Activated T-cell treated with anti-CD3 and anti-CD28 coated beads for 24 hours (primary cell): ENCODE measurements at places on chromosomes 7 and 10.

DNA sequence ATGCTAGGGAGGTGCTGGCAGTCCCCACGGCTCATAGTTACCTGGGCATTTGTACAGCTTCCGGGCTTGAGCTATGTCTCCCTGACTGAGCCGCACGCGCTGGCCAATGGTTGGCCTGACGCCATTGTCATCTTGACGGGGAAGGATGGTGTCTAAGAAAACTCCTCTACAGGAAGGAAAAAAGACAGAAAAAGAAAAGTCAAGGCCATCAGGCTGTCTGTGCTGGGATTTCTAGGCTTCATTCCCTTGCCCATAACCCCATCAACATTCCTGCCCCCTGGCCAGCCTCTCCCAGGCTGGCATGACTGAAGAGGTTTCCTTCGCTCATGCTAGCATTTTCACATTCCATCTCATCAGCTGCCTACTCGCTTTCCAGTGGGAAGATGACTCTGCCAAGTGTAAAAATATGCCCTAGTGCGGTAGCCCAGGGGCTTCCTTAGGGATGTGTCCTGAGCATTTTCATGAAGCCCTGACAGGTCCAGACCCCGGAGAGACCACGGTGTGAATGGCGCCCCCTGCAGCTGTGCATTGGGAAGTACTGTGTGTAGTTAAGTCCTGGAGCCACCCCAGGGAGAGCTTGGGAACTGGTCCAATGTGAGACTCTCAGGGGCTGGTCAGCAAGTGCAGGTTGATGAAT lies 54.5 kb upstream of the OPALIN start:
- no peak for DNase-seq

DNA sequence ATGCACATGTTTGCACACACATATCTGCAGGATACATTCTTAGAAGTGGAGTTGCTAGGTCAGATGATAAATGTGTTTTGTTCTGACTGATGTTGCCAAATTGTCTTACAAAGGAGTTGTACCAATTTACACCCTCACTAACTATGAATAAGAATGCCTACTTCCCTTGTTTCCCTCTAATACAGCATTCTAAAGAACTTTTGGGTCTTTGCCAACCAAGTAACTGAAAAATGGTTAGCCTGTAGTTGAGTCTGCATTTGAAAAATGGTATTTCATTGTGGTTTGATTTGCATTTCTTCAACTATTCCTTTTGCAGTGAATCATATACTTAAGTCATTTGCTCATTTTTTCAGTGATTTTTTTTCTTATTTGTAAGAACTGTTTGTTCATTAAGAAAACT lies 48.4 kb downstream of the TMEM26 start:
- DNase-seq, result no peak

DNA sequence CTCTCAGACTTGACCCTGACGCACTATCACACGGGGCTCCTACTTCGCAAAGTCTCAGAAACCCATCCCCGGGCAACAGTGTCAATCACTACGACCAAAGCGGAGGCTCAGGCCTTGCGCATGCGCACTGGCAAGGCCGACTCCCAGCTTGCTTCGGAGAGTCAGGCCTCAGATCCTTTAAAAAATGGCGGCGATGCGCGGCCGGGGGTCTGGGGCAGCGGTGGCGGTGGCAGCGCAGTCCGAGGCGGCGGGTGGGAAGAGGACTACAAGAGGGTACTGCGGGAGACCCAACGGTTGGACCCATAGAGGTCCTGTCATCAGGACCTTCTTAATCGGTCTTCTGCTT lies 196.9 kb downstream of the ZNF716 start:
- DNase-seq, result no peak

GRCh38 chr7:30012757-30013156 lies 13.7 kb downstream of the FKBP14 start:
- no peak for DNase-seq

DNA sequence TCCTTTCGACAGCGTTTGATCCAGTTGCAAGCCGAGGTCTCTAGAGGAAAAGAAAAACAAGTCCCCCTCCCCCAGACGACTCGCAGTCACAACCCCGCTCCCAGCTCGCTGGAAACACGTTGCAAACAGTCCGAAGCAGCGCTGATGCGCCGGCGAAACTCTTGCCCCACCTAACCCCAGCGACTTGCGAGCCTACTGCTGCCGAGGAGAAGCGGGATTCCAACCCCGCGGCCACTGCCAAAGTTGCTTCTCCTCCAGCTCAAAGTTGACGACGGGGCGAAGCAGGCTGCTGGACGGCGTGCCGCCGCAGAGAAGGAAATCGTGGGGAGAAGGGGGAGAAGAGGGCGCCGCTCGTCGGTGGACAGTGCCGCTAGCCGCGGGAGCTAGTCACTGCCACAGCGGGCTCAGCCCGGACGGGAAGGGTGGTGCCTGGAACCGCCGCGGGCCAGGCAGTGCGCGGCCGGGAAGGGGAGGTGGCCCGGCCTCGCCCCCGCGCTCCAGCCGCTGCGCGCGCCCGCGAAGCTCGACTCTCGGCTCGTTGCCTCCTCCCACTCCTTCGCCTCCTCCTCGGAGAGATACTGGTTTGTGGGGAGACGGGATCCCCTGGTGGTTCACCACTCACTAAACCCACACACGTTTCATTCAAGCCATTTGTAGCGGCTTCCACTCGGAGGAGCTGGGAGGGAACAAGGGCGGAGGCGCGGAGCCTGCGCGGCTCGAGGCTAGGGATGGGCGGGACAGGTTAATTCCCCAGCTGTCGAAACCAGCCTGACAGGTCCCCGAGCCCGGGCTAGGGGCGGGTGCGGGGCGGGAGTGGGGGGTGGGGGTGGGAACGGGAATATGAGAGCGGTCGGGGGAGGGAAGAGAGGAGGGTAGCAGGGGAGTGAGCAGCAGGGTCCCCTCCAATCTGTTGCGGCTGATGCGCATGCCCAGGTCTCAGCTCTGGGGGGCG lies at the start of gene GPR37:
GPR37 (minus strand) TSS at position 392 of the 952 bp plus-strand sequence. CDS start 816 bp downstream, outside the sequence.
- peak; percentile 19 for DNase-seq

GRCh38 chr7:6365451-6365850 lies 82.3 kb downstream of the DAGLB start:
- DNase-seq, result no peak

DNA sequence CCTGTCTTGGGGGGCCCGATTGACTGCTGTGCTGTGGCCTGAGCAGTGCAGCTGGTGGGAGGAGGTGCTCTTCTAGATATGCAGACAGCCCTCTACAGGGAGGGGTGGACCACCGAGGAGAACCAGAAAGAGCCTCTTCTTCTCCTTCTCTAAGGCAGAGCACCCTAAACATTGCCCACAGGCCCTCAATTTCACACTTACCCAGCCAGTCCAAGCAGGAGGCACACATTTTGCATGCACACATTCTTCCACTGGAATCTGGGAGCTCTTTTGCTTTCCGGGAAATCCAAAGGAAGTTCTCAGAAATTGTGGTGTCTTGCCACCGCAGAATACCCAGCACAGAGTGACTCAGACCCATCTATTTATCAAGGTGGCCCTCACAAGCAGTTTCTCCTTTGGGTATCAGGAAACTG lies 45.8 kb downstream of the EEPD1 start:
- no peak for DNase-seq

GRCh38 chr7:121160150-121161008 lies 168.4 kb upstream of the WNT16 start:
- DNase-seq, result no peak

- no peak for DNase-seq
Observed at GRCh38 chr10:12196531-12197211, 683 bp downstream of the CDC123 start.

DNA sequence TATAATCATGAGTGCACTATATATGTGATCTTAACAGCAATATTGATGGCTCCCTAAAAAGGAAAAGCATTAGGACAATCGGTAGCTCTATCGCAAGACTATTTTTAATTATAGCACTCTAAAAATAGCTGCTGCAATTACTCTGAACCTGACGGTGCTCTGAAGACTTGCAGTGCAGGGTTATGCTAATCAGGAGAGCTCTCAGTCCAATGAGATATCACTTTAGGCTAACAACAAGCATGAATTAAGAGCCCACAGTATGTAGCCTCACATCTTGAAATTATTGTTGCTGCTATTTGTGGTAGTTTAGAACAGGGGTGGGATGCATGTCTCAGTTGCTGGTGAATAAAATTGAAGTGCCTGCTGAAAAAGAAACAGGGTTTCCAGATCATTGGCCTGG lies 515.8 kb upstream of the AKR1E2 start:
- no peak for DNase-seq

DNA sequence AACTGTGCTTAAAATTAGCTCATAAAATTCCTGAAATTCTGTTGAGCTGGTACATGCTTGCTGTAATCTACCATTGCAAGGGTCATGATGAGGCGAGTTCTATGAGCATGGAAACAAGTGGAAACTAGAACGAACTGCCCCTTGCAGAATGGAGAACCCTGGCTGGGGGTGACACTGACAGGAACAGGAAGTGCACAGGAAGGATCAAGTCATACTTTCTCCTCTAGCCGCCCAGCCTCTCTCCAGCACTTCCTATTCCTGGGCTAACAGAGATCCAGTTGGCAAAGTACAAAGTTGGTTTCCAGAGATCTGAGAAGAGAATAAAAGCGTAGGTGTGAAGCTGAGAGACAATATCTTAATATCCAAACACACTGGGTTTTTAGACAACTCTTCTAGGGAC lies 414.2 kb upstream of the PODXL start:
- DNase-seq, result no peak

- DNase-seq, result no peak
Observed at GRCh38 chr10:34960983-34961382, 129.2 kb downstream of the CUL2 start.

DNA sequence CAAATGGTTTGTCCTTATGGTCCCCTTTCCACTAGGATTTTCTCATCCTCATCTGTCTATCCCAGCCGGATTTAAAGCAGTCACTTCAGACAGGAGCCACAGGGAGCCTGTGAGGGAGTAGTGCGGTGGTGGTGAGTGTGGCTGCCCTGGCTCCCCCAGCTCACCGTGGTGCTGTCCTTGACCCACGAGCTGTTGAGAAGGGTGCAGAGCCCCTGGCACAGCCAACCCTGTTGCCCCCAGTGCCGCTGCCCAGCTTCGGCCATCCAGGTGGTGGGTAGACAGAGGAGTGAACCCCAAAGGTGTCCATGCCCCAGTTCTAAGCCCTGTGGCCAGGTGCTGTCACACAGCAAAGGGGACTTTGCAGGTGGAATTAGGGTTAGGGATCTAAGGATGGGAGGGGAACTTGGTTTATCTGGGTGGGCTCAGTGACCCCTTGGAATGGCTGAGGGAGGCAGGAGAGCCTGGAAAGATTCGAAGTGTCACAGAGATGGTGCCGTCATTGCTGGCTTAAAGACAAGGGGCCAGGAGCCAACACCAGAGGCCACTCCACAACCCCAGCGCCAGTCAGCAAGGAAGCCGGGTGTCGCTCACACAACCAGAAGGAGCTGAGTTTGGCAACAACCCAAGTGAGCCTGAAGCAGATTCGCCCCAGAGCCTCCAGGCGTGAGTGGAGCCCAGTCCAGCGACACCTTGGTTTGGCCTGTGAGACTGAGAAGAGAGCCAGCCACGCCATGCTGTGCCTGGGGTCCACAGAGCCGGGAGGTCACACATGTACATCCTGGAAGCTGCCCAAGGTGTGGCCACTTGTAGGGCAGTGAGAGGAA lies 142.4 kb downstream of the ADCY1 start:
- DNase-seq, result no peak

- no peak for DNase-seq
Observed at GRCh38 chr7:46003161-46003560, 82.1 kb upstream of the IGFBP3 start.

- DNase-seq, result no peak
Observed at GRCh38 chr10:8017277-8017676, 37.2 kb upstream of the GATA3 start.

GRCh38 chr10:72081210-72081609 lies 7.1 kb downstream of the SPOCK2 start:
- DNase-seq, result no peak

DNA sequence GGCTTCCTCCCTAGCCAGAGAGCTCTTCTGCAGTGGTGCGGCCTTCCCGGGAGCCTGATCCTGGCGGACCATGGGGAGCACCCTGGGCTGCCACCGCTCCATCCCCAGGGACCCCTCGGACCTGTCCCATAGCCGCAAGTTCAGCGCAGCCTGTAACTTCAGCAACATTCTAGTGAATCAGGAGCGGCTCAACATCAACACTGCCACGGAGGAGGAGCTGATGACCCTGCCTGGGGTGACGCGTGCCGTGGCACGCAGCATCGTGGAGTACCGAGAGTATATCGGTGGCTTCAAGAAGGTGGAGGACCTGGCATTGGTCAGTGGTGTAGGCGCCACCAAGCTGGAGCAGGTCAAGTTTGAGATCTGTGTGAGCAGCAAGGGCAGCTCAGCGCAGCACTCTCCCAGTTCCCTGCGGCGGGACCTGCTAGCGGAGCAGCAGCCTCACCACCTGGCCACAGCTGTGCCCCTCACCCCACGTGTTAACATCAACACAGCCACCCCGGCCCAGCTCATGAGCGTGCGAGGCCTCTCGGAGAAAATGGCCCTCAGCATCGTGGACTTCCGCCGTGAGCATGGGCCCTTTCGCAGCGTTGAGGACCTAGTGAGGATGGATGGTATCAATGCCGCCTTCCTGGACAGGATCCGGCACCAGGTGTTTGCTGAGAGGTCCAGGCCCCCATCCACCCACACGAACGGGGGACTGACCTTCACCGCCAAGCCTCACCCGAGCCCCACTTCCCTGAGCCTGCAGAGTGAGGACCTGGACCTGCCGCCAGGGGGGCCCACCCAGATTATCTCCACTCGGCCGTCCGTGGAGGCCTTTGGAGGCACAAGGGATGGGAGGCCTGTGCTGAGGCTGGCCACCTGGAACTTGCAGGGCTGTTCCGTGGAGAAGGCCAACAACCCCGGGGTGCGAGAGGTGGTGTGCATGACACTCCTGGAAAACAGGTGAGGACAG lies 1.5 kb downstream of the EEPD1 start:
- no peak for DNase-seq

- DNase-seq, result no peak
Observed at GRCh38 chr7:55515569-55516279, 56.6 kb downstream of the VOPP1 start.

- DNase-seq, result no peak
Observed at GRCh38 chr7:47563521-47563920, 18.4 kb downstream of the TNS3 start.

GRCh38 chr10:82420001-82420400 lies 545.0 kb downstream of the NRG3 start:
- DNase-seq, result no peak

- DNase-seq, result no peak
Observed at GRCh38 chr10:74923556-74923955, 97.2 kb downstream of the KAT6B start.

DNA sequence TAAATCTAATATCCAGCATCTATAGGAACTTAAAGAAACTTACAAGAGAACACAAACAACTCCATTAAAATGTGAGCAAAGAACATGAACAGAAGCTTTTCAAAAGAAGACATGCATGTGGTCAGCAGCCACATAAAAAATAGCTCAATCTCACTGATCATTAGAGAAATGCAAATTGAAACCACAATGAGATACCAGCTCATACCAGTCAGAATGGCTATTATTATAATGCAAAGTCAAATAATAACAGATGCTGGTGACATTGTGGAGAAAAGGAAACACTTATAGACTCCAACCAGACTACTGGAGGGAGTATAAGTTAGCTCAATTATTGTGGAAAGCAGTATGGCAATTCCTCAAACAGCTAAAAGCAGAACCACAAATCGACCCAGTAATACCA lies 1314.5 kb downstream of the XPNPEP1 start:
- no peak for DNase-seq
